ENCODE measurements at places on chromosomes 6 and 20.

GRCh38 chr20:34559311-34560140, 1.0 kb downstream of the MAP1LC3A start:
- no peak for DNase-seq

DNA sequence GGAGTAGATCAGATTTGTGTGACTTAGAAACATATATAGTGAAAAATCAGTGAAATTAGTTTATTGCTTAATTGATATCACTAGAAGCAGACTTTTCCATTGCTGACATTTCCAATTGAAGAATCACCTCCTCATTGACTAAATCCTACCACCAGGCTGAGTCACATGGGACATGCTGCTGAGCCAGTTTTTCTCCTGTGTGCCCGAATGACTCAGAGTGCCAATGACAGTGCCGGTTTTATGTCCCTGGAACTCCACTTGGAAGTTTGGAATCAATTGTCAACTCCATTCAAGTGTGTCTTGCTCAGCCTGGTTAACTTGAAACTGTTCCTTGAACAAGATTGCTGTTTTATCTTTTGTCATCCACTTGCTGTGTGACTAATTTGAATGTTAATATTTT, 316.1 kb upstream of the PRDM1 start:
- DNase-seq: no peak

DNA sequence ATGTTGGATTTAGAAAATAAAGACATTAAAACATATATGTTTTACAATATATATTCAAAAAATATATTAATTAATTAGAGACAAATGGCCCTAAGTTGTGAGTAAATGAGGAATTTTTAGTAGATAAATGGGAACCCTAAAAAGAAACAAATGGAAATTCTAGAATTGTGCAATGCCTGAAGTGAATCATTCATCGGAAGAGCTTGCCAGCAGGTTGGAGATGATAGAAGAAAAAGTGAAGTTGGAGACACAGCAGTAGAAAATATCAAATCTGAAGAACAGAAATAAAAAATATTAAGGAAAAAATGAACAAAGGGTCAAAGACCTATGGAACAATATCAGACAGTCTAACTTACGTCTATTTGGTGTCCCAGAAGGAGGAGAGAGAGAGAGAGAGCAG, 109.4 kb upstream of the NEDD9 start:
- no peak for DNase-seq

DNA sequence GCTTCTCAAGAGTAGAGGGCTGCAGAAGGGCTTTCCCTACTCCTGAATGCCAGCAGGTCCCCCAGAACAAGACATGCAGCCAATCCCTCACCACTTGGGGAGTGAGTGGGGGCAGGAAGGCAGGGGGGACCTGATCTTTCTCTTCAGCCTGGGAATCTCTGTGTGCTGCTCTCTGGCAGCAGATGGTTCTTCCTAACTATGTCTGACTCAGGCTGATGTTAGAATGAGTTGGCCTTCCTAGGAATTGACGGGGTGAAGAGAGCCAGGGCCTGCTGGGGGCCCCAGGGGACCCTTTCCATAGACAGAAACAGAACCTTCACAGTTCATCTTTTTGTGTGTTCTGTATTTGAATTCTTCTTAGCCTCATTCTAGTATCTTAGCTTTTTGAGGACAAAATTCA, 29.0 kb upstream of the TCP11 start:
- no peak for DNase-seq

DNA sequence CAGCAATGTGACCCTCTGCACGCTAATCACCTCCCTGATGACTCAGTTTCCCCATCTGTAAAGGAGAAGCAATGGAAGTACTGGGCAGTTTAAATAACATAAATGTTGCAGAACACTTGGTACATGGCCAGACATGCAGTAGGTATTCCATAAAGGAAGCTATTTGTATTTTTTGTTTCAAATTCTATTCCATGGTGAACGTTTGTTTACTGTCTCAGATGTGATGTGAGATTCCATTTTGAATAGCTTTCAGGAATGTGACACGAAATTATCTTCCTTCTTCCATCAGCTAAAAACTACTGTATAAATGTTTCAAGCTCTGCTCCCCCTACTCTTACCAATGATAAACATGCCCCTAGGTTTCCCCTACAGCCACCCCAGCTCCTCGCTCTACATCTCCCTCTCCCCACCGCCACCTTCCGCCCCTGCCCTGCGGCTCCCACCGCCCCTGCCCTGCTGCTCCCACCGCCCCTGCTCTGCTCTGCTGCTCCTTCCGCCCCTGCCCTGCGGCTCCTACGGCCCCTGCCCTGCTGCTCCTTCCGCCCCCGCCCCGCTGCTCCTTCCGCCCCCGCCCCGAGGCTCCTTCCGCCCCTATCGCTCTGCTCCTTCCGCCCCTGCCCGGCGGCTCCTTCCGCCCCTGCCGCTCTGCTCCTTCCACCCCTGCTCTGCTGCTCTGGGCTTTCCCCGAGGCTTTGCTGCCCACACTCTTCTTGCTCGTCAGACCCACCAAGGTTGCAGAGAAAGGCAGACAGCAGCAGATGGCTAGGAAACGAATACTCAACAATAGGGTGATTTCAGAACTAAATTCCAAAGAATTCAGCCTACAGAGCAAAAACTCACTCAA, 78.9 kb downstream of the THBS2 start:
- DNase-seq: no peak

DNA sequence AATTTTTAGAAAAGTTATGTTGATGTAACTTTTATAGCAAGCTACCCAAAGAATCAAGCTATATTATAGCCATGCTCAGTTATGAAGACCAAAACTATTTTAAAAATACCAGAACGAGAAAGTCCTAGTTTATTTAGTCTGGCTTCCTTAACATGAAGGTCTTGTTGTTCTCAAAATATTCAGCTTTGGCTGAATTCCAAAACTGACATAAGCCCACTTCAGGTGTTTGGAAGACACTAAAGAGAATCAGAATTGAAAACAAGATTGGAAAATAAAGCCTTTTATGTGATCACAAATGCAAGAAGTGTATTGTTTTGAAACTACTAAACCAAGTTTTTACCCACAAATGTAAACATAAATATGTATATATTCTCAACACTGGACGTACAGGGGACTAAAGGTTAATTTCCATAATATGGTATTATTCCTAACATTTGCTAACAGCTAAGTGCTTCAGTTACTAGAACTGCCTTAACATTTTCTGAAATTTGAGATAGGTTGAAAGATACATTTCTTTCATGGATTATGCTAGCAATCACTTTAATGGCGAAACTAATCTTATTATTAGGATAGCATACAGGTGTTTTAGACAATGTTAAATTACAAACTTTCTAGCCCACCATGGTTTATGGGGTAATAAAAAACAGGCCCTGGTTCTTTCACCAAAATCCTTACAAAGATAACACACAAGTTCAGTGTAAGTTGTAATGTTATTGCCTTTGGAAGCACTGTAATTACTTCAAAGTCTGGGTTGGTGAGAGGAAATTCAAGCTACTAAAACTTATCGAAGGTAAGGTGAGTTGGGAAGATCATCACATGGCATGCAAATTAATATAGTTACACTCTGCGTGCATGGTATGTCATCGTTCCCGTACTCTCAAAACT, 1.6 kb downstream of the MAP3K5 start:
- DNase-seq: no peak

DNA sequence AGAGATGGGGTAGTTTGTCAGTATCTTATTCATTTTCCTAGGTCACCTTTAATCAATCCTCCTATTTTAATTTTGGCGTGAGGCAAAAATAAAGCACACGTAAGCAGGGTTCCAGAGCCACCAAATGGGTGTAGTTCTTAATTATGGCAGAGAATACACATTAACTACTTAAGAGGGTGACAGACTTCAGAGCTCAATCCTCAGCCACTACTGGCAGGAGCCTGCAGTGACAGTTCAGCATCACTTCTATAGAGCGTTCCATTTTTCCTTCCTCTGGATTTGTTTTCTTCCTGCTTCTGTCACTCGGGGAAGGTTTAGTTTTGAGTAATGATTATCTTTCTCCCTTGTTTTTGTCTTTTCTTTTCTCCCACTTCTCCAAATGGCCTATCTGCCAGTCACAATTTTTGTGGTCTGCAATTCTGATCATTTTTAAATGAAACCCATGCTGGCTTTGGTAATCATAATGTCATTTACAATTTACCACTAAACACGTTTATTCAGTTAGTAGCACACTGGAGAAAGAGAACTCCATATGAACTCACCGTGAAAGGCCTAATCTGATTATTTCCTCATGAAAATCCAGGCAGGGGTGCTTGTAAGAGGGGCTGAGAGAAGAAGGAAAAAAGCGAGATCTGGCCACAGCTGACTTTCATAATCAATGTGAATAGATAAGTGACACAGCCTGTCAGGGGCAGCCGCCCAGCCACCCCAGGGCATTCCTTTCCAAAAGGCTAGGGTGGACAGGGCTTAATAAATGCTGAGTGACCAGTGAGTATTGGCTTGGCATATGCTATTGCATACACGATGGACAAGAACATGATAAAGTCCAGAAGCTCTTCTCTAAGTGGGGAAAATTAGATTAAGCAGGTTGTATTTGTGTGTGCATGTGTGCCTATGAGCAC, 412.1 kb downstream of the PKHD1 start:
- DNase-seq: no peak

DNA sequence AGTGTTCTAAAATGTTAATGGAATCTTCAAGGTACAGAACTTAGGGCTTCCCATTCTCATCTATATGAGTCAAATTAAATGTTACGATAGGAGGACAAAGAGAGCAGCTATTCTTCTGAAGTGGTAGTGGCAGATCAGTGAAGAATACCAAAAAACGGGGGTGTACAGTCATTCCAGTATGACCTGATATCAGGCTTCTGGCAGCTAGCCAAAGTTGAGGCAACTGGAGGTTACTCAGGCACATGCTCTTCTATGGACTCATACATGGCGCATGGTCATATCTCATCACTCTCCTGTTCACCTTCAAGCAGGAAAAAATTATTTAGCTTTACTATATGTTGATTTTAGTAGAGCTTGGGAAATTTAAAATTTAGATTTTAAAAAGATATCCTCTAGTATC, 1608.8 kb downstream of the GRIK2 start:
- no peak for DNase-seq

DNA sequence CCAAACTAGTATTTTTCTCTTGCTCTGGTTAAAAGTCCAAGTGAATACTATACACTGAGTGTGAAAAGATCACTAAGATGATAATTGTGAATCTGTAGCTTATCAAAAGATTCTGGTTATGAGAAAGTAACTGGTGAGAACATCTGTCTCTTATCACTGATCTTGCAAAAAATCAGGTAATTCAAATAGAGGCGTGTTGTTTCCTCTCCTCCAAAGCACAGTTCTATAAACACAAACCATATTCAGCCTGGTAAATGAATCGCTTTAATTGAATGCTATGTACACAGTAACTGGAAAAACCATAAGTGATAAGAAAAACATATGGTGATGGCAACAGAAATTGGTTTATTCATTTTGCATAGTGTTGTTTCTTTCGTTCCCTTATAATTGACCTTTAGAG, 161.0 kb downstream of the RALGAPA2 start:
- no peak for DNase-seq

Measured in activated naive CD8-positive, alpha-beta T cell treated with anti-CD3 and anti-CD28 coated beads, Interleukin-2, amount 50 U/mL, for 16 hours (primary cell).